ENCODE measurements at places on chromosomes 6 and 20.
A peak's percentile ranks its signal among the peaks of the same experiment; 100 is the strongest.

GRCh38 chr6:154954347-154954746 lies 40.8 kb upstream of the TIAM2 start:
- no peak for DNase-seq

DNA sequence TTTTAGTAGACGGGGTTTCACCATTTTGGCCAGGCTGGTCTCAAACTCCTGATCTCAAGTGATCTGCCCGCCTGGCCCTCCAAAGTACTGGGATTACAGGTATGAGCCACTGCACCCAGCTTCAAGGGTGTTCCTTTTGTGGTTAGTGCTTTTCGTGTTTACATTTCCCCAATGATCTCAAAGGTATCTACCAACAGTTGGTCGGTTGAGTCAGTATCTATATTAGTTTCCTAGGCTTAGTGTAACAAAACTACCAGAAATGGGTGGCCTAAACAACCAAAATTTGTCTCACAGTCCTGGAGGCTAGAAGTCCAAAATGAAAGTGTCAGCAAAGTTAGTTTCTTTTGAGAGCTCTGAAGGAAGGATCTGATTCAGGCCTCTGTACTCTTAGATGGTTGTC lies 30.1 kb downstream of the CASP8AP2 start:
- DNase-seq: peak; percentile 43

GRCh38 chr6:30647242-30648116 lies 546 bp downstream of the C6orf136 start:
- DNase-seq: no peak

DNA sequence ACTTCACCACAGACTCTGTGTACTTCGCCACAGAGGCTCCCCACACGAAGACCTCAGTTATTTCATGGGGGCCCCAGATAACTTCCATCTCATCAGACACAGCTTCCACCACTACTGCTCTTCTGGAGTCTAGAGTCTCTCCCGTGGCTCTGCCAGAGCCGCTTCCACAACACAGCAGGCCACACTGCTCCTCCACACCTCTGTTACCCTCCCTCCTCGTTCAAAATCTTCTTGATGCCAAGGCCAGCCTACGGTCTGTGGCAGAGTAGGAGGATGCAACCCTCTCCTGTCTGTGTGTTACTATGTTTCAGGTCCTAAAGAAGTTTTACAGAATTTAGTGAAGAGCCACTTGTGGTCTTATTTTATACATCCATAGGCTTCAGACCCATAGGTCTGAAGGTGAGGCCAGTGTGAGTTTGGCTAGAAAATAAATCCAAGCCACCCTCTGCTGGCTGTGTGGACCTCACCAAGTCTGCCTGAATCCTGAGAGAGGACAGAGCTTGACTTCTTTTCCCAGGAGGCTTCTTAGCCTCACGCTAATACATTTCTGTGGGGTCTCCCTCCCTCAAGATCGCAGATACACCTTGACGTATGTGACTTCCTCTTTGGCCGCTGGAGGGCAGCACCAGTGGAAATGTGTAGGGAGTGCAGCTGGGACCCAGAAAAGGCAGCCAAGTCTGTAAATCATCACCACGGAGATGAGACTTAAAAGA lies 197.7 kb downstream of the FAXC start:
- DNase-seq: no peak

DNA sequence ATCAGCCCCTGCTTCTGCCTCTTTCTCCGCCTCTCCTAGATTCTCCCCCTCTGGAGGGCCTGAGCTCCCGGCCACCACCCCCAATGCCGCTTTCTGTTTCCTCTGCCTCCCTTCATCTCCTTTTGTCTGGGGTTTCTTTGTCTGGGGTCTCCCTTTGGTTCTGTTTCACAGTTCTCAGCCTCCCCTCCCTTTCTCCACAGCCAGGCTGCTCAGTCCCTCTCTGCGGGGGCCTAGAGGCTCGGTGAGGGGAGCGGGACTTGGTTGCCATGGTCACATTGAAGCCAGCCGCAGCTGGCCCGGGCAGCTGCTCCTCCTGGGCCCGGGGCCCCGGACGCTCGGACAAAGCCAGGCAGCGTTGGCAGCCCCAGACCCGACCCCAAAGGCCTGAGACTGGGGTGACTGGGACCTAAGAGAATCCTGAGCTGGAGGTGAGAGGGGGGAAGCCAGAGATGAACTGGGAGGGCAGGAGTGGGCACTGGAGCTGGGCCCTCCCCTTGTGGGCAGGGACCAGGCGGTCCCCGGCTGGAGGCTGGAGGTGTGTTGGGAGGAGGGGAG lies 3.5 kb upstream of the DDR1 start:
- DNase-seq: no peak

GRCh38 chr6:159059141-159059540 lies 14.3 kb upstream of the TAGAP start:
- no peak for DNase-seq

- DNase-seq: no peak
Observed at GRCh38 chr6:34074064-34074742, 71.7 kb downstream of the GRM4 start.

GRCh38 chr20:11271920-11272594 lies 598.3 kb upstream of the JAG1 start:
- DNase-seq: no peak

GRCh38 chr6:100226811-100227210 lies 232.8 kb upstream of the MCHR2 start:
- DNase-seq: no peak

DNA sequence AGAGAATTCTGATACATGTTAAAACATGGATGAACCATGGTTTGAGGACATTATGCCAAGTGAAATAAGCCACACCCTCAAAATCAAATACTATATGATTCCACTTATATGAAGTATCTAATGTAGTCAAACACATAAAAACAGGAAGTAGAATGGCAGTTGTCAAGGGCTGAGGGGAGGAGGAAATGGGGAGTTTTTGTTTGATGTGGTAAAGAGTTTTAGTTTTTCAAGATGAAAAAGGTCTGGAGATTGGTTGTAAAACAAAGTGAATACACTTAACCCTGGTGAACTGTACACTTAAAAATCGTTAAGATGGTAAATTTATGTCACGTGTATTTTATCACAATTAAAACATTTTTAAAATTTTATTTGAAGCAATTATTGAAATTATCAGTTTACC lies 127.4 kb upstream of the GRIK2 start:
- no peak for DNase-seq

DNA sequence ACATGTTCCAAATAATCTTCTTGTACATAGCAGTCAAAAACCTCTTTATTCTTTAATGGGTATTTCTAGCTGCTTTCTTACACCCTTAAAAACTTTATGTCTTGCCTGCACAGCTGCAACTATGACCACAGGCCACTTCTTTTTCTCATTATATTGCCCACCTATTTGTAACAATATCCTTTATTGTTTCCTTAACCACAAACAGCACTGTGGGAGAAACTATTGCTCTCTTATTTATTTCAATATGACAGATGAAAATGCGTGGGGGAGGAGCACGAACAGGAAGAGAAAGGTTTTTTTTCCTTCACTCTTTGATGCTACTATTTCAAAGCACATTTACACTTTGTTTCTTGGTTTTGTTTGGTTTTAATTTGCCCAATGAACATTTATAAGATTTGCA lies 253.5 kb downstream of the GJA1 start:
- DNase-seq: no peak

GRCh38 chr6:25700761-25701160 lies 48.7 kb downstream of the SCGN start:
- no peak for DNase-seq

- DNase-seq: no peak
Observed at GRCh38 chr6:167651318-167652041, 175.2 kb upstream of the AFDN start.

DNA sequence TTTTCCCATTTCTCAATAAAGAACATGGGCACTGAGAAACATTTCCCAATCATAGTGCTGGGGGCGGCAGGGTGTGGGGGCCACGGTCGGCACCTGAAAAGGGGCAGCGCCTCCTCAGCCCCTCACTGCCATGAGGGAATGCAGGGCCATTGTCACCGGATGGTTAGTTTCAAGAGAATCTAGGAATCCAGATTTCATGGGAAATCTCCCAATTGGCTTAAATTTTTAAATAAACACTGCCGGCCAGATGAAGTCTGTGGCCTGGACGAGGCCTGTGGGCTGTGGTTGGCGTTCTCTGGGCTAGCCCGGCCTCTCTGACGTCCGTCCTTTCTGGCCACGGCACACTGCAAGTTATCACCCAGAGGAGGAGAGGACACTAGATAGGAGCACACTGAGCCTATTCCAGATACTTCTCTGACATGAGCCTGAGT lies 25.6 kb downstream of the MANBAL start:
- no peak for DNase-seq

- no peak for DNase-seq
Observed at GRCh38 chr6:113299531-113299930, 557.6 kb upstream of the MARCKS start.

GRCh38 chr20:7975851-7976414 lies 35.7 kb upstream of the HAO1 start:
- DNase-seq: no peak

- DNase-seq: no peak
Observed at GRCh38 chr6:144106206-144106605, 10.8 kb upstream of the SF3B5 start.

DNA sequence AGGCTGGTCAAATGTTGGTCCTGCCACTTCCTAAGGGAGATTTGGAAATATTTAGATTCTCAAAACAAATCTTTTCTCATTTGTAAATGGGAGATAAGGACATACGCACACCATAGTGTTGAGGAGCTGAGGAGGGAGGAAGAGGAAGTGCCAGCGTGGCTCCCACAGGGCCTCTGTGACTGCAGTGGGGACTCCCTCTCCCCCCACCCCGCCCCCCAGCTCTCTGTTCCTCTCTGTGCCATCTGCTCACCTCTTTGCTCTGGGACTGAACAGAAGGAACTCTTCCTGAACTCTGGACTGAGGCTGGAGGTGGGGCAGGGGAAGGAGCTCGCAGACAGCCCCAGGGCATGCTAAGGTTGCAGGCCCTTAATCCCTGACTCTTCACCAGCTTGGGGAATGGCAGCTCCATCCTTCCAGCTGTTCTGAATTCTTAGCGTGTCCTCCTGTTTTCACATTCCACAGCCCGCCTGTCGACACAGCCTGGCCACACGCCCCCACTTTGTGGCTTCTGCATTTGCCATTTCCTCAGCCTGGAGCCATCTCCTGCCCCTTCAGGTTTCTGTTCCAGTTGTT lies 11.4 kb downstream of the DDX27 start:
- DNase-seq: no peak

- DNase-seq: no peak
Observed at GRCh38 chr20:34302312-34302722, 838 bp downstream of the AHCY start.

GRCh38 chr6:132286298-132287019 lies 114.8 kb downstream of the MOXD1 start:
- DNase-seq: no peak

DNA sequence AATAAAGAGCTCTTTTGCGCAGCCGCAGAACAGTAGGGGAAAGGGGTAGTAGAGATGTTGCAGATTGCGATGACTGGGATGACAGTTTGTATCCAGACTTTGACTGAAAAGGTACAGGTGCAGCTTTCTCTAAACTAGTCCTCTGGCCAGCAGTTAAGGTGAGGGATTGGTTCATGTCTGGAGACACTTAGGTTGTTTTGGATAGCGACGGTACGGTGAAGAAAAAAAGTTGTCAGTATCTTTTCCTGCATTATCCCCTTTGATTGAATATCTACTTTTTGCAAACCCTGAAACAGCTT lies 537 bp downstream of the PRR3 start:
- no peak for DNase-seq

GRCh38 chr6:32551410-32551809 lies 21.3 kb upstream of the HLA-DRB5 start:
- no peak for DNase-seq

DNA sequence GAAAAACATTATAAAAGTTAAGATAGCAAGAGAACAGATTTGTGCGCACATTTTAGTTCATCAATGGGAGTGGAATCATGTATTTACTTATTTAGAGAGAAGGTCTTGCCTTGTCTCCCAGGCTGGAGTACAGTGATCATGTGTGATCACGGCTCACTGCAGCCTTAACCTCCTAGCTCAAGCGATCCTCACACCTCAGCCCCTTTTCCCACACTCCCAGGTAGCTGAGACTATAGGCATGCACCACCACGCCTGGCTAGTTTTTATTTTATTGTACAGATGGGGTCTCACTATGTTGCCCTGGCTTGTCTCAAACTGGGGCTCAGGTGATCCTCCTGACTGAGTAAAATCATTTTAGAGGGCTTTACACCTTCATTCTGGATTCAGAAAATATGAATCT lies 72.3 kb upstream of the ADGRF1 start:
- no peak for DNase-seq

GRCh38 chr20:9392892-9393857 lies 121.2 kb upstream of the LAMP5 start:
- no peak for DNase-seq

- DNase-seq: no peak
Observed at GRCh38 chr20:16926626-16927430, 178.7 kb downstream of the OTOR start.

DNA sequence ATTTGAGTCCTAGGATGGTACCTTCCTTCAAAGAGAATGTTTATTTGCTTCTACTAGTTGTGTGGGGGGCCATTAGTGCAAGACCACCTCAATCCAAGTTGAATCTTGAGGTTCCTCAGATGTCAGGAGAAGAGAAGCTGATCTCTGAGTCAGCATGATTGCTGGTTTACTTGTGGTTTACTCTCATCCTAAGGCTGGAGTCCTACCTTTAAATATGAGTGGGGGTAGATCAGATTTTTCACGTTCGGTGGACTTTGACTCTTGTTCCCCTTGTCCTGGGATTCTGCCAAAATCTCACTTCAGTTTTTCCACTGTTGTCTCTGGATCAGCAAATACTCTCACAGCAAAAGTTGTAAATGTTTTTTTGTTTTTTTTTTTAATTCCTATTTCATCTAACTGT lies 84.6 kb upstream of the F13A1 start:
- no peak for DNase-seq
